ENCODE measurements at places on chromosomes 4 and X.

GRCh38 chr4:55343887-55344286 is 2.2 kb upstream of the SRD5A3 start:
- DNase-seq: no peak

- no peak for DNase-seq
Observed at GRCh38 chr4:107391630-107392028, 328.4 kb downstream of the PAPSS1 start.

- peak; percentile 8 for DNase-seq
Observed at GRCh38 chrX:1577845-1578244, 13.6 kb upstream of the AKAP17A start.

DNA sequence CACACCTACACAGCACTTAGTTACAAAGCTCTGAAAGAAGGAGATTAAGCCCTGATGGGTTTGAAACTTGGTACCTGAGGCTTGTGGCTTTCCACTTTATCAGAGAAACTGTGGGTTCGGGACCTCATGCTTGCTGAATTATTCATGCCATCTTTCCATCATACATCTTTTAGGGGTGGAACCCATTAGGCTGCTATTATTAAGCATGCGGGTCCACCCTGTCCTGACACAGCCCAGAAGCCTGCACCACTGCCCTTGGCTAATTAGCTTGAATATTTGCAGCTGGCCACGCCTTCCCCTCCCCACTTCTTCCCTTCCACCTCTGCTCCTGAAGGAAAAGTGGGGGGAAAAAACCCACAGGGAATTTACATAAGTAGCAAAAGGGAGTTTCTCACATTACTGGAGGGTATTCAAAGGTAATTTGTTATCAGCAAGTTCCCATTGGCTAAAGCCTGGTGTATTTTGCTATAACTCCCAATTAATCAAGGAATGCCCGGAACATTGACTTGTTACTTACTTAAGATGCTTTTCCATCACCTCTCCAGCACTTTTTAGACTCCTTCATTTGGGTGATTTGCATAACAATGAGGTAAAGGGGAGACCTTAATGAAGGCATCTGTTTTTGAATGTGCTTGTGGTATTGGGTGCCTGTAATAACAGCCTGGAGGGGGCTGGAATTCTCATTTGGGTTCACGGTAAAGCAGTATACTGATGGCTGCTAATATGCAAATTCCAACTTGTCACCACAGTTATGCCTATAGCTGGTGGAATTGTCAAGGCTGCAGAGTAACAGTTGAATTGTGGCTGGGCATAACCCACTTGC is 231.7 kb upstream of the GATB start:
- DNase-seq: no peak

DNA sequence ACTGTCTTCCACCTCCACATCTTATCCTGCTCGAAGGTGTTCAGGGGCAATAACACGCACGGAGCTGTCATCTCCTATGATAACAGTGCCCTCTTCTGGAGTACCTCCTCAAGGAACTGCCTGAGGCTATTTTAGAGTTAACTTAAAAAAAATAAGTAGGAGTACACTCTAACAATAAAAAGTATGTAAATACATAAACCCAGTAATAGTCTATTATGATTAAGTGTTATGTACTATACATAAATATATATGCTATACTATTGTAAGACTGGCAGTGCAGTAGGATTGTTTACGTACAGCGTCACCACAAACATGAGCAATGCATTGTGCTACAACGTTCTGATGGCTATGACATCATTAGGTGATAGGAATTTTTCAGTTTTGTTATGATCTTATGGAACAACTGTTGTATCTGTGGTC is 34.5 kb upstream of the TLR2 start:
- no peak for DNase-seq

All from activated T-cell treated with anti-CD3 and anti-CD28 coated beads, Interleukin-2, amount 50 U/mL, for 48 hours (primary cell).